ENCODE measurements at places on chromosomes 16 and 17.
A peak's percentile ranks its signal among the peaks of the same experiment; 100 is the strongest.

GRCh38 chr17:27390540-27390939 lies 65.7 kb upstream of the KSR1 start:
- DNase-seq, result no peak

- no peak for DNase-seq
These were observed 9.9 kb downstream of the AXIN1 start for GRCh38 chr16:342455-343213.

GRCh38 chr16:31010585-31011325 lies at the start of gene STX1B:
TSS of gene STX1B (minus strand) at chr16:31010638. CDS start at chr16:31010396, 242 bp downstream.
- DNase-seq, result peak; percentile 63

DNA sequence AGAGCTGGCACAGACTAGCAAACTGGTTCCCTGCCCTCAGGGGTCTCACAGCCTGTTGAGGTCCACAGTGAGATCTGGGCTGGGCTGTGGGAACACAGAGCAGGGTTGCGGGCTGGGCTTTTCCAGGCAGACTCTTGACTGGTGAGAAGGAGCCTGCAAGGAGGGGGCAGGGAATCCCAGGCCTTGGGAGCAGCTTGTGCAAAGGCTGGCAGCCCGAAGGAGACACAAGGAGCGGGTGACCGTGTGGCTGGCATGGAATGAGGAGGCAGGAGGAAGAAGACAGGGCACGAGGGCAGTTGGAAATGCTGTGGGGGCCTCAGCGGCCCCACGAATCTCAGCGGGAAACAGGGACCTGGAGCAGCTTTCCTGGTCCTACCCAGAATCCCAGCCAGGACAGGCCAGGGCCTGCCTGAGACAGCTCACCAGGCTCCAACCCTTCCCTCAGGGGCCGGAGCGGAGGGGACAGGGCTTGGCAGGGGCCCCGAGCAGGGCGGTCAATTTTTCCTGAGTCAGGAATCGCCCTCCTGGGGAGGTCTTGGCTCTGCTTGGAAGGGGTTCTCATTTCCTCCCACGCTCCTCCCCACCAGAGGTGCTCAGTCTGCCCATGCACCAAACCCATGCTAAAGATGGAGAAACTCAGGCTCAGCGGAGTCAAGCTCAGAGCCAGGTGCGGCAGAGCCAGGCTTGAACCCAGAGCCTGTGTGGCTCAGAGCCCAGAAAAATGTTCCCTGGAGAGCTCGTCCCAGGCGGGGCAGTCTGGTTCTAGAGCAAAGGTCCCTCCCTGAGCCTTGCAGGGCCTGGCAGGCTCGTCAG lies 9.2 kb upstream of the SNN start:
- no peak for DNase-seq

- DNase-seq, result no peak
These were observed 25.0 kb downstream of the LGALS3BP start for GRCh38 chr17:78954684-78955083.

- DNase-seq, result no peak
These were observed 201.6 kb upstream of the SOX9 start for GRCh38 chr17:71919186-71919585.

DNA sequence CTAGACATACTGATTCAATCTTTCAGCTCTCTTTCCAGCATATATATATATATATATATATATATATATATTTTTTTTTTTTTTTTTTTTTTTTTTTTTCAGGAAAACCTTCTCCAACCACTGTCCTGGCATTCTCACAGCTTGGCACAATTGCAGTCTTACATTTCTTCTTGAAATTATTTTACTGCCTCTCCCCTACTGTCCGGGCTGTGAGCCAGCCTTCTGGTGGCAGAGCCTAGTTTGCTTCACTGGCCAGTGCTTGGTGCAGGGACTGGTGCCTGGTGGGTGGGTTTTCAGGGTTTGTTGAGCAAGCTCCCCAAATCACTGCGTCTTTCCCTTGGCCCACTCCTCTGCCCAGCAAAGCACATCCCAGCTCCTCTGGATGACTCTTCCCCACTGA lies 28.5 kb downstream of the PRSS54 start:
- DNase-seq, result no peak

DNA sequence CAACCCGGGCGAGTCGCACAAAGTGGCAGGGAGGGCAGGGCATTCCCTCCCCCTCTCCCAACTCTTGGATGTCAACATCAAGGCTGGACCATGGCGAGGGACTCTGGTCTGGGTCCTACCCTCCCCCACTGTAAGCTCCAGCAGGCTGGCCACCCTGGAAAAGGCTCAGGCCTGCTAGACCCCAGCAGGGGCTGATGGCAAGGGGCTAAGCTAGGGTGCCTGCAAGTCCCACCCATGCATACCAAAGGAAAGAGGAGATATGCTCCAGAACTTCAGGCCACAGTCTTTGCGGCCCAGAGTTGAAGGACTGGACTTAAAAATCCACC lies 19.9 kb downstream of the ST3GAL2 start:
- DNase-seq, result no peak

GRCh38 chr17:41647940-41648410 lies 23.6 kb upstream of the KRT17 start:
- peak; percentile 92 for DNase-seq

- no peak for DNase-seq
These were observed 281.5 kb downstream of the TOX3 start for GRCh38 chr16:52265446-52265861.

DNA sequence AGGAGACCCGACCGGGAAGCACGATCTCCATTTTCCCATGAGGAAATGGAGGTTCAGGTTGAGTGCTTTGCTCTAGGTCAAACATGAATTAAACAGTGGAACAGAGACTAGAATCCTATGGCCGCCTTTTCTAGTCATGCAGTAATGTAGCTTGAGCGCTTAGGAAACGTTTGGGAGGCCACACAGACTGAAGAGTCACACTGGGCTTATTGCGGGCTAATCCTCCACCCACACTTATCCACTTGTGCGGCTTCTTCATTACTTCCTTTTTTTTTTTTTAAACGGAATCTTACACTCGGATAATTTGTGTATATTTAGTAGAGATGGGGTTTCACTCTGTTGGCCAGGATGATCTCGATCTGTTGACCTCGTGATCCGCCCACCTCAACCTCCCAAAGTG lies 26.0 kb downstream of the CACNG3 start:
- DNase-seq, result no peak

GRCh38 chr16:50160495-50161164 lies 7.5 kb downstream of the TENT4B start:
- no peak for DNase-seq

DNA sequence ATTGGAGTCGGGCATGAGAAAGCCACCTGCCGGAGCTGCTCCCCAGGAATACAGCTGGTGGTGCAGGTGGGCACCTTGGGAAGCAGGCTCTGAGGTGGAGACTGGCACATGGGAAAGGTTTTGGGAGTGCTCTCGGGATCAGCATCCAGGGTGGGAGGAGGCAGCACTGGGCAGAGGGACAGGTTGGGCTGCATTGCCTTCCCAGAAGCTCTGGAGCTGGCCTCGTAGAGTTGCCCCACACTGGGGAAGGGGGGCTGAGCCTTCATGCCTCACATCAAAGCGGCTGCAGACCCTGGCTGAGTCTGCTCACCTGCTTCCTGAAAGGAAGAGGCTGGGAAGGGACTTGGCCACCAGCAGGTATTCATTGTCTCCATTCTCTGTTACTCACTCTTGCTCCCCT lies 13.5 kb upstream of the GPRC5B start:
- DNase-seq, result no peak

DNA sequence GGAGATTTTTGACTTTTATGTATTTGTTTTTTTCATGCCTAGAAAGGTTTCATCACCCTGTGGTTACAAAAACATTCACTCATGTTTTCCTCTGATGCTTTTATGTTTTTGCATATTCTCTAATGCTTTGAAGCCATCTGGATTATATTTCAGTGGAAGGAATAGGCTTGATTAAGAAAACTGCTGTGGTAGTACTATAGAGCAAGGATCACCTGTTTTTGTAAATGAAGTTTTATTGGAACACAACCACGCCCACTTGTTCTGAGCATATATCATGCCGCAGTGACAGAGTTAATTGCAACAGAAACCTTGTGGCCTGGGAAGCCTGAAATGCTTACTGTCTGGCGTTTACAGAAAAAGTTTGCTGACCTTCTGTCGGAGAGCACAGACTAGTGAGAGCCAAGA lies 11.5 kb downstream of the COX10 start:
- no peak for DNase-seq

GRCh38 chr16:69610356-69610755 lies 44.6 kb downstream of the NFAT5 start:
- DNase-seq, result no peak

- no peak for DNase-seq
These were observed 49.2 kb downstream of the ZNRF1 start for GRCh38 chr16:75048054-75048453.

DNA sequence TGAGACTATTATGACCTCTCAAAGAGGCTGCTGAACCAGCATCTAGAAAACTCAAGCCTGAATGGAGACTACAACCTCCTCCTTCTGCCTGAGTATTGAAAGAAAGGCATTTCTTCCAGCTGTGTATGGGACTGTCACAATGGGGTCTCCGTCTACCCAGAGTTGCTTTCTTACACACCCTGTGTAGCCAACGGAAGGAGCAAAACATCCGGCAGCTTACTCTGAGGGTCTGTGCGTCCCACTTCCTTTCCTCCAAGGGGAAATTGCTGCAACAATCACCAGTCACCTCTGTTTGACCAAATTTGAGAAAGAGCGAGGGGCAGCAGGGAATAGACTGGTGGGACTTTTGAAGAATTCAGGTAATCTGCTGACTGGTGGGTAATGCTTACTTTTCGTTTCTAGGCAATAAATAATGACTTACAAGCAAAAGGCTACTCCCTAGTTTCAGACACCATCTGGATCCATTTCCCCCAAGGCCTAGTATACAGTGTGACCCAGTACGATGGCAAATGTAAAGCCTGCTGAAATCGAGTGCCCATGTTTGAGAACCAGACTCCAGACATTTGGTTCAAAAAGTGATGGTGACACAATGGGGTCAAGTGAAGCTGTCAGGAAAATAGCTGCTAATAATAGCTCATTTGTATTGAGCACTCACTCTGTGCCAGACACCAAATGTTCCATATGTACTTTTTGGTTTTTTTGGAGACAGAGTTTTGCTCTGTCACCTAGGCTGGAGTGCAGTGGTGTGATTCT lies 81.7 kb downstream of the YPEL2 start:
- DNase-seq, result no peak

GRCh38 chr17:14859542-14859941 lies 405.6 kb downstream of the PMP22 start:
- no peak for DNase-seq

GRCh38 chr17:82105417-82105881 lies 7.4 kb upstream of the FASN start:
- DNase-seq, result no peak

DNA sequence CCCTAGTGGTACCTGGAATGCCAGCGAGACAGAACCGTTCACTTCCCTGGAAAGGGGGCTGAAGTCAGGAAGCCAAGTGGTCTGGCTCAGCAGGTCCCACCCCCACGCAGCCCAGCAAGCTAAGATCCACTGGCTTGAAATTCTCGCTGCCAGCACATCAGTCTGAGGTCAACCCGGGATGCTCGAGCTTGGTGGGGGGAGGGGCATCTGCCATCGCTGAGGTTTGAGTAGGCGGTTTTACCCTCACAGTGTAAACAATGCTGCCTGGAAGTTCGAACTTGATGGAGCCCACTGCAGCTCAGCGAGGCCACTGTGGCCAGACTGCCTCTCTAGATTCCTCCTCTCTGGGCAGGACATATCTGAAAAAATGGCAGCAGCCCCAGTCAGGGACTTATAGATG lies 464.7 kb upstream of the TOM1L1 start:
- DNase-seq, result no peak

DNA sequence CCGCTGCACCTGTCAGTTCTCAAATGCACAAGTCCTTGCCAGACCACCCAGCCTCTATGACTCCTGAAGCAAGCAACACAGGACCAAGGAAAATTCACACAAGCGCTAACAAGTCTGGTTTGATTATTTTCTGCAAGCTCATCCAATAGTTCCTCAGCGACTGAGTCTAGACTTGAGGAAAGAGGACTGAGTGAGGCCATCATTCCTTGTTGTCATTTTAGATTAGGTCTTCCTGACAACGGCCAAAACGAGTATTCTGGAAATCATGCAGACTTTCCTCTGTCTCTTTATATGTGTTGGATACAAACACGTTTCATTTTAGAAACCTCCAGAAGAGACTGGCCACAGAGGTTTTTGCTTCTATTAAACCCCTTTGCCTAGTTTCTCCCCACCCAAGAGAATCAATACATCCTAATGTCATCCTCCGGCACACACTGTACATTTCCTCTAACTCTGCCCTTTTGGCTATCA lies 561 bp downstream of the CCDC47 start:
- no peak for DNase-seq

DNA sequence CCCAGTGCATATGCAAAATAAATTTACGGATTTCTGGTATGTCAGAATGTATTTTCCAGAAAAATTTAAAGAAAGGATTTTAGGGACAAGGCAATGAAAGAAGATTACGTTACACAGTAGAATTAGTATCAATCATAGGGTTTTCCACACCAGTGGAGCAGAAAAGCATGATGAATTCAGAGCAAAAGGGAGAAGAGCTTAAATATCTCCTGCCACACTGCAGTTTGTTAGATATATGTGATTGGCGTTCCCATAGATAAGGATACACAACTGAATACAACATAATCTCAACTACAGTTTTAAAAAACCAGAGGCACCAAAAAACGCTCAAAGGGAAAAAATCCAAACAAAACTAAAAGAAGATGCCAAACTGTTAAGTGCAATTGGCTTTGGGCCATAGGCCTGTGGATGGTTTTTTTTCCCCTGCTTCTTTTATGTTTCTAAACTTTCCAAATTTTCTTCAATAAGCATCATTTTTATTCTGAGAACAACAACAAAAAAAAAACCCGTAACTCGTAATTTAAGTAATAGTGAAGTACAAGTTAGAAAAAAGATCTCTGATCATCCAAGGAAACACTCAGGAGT lies 22.3 kb downstream of the MARF1 start:
- DNase-seq, result no peak

DNA sequence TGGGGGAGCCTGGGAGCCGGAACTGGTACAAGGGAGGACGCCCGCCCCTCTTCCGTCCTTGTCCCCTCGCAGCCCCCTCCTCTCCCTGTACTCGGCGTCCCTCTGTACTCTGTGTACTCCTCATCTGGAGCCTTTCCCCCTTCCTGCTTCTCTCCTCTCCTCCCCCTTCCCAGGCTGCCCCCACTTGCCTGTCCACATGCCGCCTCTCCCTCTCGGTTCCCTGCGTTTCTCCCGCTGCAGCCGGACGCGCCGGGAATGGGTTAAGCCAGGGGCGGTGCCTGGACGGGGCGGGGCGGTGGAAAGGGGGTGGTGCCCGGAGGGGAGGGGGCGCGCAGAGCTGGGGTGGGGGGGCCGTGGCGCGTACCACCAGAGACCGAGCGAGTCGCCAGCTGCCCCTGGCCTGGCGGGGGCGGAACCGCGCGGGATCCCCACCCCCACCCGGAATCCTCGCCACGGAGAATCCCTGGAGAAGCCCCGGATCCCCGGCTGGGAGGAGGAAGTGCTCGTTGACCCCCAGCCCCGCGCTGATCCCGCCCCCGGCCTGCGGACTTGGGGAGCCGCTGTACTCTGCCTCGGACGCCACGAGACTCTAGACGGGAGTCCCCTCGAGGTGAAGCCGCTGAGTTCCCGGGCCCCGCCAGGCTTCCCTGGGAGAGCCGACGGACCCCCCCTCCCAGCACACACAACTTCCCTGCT lies 22.6 kb downstream of the GJD3 start:
- no peak for DNase-seq
